Endothelial cell of coronary artery (primary cell): ENCODE measurements at places on chromosomes 1 and 21. TPM values are rescaled to one million over a fixed set of nuclear protein-coding genes. Genes with fewer than 3 reads are reported as not detected.

The RRP1 gene
- 18.4 and 22.7 TPM in 2 replicates for total RNA-seq

The TDRD5 gene
- total RNA-seq: not detected in 2 replicates

The MXRA8 gene
- 0.63 and 6.3 TPM in 2 replicates for total RNA-seq

The INSRR gene
- not detected in 2 replicates for total RNA-seq

The SPATA21 gene
- not detected in 2 replicates for total RNA-seq

The GRIK3 gene
- total RNA-seq: not detected in 2 replicates
